ENCODE measurements at places on chromosomes 16 and 17.

DNA sequence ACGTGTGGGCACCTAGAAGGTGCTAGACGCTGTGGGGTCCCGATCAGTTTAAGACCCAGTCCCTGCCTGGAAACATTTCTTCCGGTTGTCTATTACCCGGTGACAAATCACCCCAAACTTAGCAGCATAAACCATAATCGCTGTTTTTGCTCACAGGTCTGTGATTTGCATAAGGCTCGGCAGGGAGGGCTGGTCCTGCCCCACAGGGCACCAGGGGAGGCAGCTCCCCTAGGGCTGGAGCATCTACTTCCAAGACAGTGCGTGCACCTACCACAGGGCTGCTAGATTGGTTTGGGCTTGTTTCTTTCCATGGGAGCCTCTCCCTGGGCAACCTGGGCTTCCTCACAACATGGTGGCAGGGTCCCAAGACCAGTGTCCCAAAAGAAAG is 214.5 kb upstream of the CIBAR2 start:
- no peak for DNase-seq

DNA sequence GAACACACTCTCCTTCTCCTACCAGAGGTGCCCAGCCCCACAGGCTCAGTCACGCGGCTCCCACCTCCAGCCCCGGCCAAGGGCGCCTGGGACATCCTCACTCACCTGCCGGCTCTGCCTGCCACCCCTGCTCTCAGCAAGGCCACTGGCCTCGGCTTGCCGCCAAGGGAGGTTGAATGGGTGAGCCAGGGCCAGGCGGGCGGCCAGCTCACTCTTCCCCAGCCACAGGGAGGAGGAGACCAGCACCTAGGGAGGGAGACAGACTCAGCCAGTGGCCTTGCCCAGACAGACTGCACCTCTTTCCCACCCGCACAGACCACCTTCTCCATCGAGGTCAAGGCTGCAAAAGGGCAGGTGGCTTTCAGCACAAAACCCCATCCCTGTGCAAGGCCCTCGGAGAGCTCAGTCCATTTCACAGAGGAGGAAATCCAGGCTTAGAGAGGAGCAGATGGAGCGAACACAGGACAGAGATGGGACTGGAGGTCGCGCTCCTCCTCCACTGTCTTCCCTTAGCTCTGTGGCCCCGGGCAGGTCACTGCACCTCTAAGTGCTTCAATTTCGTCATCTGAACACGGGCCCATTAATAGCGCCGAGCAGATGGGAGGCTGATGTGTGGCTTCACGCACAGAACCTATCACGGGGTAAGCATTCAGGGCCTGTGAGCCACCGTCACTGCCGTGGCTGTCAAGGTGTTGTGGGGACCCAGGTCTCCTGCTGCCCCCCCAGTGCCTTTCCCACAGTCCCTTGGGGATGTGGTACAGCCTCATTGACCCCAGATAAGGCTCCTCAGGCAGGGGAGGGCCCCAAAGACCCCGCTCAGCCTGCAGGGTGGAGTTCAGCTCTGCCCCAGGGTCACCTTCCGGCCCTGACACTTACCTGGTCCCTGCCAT is 56.1 kb downstream of the RMI2 start:
- DNase-seq = no peak

DNA sequence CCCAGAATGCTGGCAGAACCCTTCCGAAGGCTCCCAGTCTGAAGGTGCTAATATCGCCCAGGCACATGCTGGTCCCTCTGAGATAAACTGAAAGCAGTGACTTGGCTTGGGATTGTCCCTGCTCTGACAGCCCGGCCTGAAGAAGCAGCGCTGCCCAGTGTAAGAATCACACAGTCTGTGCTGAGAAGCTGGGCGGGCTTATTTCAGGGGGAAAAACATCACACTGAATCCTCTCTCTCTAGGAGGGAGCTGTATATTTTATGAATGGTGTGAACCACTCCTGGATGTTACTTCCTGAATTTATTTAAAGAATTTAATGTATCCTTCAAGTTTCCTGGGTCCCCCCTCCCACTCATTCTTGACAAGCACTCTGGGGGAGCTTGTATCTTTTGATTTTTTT is 36.3 kb downstream of the GAS7 start:
- no peak for DNase-seq

- DNase-seq = no peak
Measured at GRCh38 chr17:55735731-55736405, 13.2 kb upstream of the TMEM100 start.

DNA sequence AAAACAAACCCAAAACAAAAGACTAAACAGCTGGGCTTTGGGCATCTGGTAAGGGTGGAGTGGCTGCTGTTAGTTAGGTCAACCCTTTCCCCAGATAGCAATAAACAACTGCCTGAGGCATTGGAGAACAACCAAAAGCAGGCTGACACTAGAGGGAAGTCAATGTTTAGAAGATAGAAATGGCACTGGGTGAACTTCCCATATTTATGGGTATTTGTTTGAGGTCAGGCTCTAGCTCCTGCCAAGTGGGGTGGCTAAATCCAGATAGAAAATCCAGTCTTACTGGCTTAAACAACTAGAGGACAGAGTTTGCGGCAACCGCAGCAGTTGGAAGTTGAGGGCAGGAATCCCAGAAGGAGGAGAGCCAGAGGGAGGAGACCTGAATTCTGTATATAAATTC is 79.4 kb downstream of the SDK2 start:
- no peak for DNase-seq

GRCh38 chr17:61393550-61393903 is 6.1 kb upstream of the TBX2 start:
- no peak for DNase-seq

DNA sequence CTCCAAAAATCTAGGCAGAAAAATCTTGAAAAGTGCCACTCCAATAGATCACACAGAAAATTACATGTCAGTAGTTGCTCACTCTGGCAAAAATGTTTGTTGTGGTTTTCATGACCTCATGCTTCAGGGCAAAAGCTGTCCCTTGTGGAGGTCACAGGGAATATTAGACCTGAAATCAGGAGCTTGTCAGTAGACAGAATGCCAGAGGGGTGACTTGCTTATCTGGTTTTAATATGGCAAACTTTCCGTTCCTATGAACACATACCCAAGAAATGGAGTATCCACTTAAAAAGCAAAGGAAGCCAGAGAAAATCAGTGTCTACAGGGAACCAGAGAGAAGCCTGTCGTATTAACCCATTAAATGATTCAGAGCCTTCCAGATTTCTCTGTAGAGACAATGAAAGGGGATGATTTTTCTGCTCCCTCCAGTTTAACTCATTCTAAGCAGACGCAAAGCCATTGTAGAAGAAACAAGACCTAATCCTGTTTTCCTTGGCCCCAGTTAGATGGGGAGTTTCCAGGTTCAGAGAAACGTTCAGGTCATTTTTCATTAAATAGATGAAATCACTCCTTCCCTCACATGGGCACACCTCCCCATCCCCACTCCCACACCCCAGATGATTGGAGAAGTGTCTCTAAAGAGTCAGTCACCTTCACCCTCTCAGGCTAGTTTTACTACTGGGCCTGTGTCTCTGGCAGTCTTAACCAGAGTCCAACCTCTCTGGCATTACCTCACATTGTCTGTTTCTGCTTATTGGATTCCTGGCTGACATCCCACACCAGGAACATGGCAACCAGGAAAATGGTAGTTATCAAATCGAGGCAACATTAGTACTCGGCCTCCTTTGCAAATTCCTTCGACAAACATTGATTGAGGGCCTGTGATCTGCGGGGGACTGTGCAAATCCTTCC is 6.0 kb downstream of the SOX9 start:
- DNase-seq = no peak

DNA sequence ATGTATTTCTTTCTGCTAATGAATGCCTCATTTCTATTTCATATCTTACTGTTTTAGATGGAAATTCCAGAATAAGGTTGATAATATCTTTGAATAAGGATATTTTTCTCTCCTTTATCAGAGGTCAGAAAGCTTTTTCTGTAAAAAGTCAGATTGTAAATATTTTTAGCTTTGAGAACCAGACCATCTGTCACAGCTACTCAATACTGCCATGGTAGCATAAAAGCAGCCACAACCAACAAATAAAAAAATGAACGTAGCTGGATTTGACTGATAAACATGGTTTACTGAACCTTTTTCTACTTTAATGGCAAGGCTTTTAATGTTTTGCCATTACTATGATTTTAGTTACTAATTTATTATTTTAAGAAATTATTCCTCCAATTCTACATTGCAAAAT is 217.4 kb upstream of the COX10 start:
- no peak for DNase-seq

- no peak for DNase-seq
Measured at GRCh38 chr17:78798695-78799559, 16.9 kb upstream of the CYTH1 start.

GRCh38 chr17:43816336-43817320 is 16.3 kb downstream of the MPP3 start:
- no peak for DNase-seq

DNA sequence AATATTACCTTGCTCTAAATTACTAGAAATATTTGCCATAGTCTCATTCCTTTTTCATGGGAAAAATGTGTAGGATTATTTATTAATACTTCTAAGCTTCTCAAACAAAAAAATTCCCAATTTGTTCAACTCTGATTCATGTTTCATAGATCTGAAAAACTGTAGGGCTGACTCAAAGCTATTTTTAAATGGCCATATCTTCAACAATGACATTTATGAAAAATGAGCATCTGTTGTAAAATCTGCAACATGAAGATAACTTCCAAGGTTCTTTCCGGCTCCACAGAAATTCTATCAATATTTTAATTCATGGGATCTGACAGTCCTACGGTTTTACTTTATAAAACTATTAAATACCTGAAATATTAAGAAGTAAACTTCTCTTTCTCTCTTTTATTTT is 192.7 kb upstream of the KCNJ16 start:
- no peak for DNase-seq

GRCh38 chr17:4566785-4567184 is 6.4 kb upstream of the GGT6 start:
- no peak for DNase-seq

GRCh38 chr17:54891176-54891821 is 9.4 kb upstream of the TOM1L1 start:
- DNase-seq = no peak

GRCh38 chr17:60240290-60240689 is 90.5 kb downstream of the CA4 start:
- no peak for DNase-seq

DNA sequence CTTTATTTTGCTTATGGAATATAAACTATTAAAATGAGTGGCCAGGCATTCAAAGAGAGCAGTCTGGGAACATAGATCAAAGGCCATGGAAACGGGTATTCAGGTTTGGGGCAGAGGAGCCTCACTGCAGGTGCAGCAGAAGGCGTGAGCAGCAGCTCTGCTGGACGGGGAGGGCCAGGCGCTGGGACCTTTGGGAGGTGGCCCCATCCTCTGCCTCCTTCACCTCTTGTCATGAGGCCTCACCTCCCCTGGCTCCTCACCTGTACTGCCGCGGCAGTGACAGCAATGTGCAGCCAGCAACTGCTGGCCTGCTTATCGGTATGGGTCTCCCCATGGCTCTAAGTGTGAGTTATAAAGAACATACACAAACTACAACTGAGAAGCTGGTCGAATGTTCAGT is 109.4 kb downstream of the CDK5R1 start:
- DNase-seq = no peak

- no peak for DNase-seq
Measured at GRCh38 chr16:83392743-83393142, 415.0 kb upstream of the HSBP1 start.

DNA sequence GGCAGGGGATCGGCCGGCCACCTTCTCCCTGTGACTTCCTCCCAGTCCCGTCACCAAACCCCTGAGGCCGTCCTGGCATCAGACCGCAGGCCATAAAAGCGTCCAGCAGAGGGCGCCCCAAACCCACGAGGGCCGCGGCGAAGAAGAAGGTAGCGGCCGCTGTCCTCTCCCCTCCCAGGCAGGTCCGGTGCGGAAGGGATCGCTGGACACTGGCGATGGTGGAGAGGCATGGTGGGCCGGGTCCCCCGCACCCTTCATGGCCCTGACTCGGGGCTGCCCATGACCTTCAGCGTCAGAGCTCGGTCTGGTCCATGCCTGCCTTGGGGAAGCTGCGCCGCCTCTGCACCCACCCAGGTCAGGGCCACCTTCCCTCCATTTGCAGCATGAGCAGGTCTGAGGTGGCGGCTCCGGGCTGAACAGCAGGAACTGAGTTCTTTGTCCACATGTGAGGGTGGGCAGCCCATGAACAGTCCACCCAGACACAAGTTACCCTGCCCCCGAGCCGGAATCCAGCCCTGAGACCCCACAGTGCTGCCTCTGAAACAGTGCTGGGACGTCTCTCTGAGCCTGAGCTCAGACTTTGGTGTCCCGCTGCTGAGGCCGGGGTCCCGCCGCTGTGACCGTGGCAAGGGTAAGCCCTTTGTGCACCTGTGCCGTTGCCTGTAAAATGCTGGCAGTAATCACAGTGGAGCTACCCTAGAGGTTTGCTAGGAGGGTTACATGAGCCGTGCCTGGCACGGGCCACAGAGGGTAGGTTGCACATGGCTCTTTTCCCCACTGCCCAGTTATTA is 40.8 kb upstream of the CMIP start:
- DNase-seq = no peak

GRCh38 chr16:86798247-86799041 is 220.1 kb downstream of the FOXL1 start:
- no peak for DNase-seq

DNA sequence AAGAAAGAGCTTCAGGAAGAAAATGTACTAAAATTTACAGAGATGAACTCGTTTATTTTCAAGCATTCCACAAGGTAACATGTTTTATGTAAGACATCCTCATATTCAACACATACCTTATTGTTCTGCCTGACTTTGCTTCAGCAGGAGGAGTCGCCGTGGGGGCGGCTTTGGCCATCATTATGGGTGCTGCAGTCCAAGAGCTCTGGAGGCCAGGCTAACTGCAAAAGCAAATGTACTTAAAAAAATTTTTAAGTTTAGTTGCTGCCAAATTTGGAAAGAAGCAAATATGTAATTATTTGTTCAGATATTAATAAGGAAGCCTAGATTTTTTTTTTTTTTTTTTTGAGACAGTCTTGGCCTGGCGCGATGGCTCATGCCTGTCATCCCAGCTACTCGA is 4.1 kb upstream of the SPG7 start:
- DNase-seq = no peak

DNA sequence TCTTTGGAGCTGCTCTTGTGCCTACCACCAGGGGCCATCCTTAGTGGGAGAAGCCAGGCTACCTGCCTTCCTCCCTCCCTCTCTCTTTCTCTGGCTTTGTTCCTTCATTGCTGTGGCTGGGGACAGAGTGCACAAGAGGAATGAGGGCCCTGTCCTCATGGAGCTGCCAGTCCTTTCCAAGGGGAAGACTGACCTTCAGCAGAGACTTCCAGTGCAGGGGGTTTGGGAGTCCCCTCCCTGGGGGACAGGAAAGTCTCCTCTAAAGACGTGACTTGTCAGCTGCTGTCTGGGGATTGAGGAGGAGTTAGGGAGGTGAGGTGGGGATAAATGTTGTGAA is 108.1 kb downstream of the CMIP start:
- no peak for DNase-seq

- no peak for DNase-seq
Measured at GRCh38 chr16:64903770-64904169, 218.1 kb downstream of the CDH11 start.

GRCh38 chr16:84738255-84739038 is 38.6 kb downstream of the USP10 start:
- DNase-seq = no peak

GRCh38 chr16:23383881-23384280 is 69.1 kb downstream of the COG7 start:
- no peak for DNase-seq

- DNase-seq = no peak
Measured at GRCh38 chr17:67531291-67531690, 154.2 kb downstream of the PITPNC1 start.

GRCh38 chr17:29846298-29846697 is 83.7 kb downstream of the SSH2 start:
- no peak for DNase-seq
